ENCODE measurements at places on chromosomes 3 and 15. TPM values are rescaled to one million over a fixed set of nuclear protein-coding genes. Genes with fewer than 3 reads are reported as not detected.
A peak's percentile ranks its signal among the peaks of the same experiment; 100 is the strongest.

DNA sequence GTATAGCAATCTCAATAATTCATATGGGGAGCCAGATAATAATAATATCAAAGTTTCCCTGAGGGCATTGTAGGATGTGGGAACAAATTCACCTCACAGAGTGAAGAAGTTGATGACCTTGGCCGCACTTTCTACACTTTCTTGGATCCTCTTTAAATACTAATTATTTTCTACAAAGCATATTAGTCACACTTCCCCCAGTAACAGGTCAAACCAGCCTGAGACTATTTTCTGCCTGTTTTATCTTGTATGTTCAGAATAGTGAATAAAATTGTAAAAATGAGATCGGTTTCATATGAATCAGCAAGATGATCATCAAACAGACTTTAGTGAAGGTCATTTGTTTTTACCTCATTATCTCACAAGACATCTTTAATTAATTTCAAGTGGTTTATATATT, 2.3 kb upstream of the OR5K3 start:
- DNase-seq: no peak

DNA sequence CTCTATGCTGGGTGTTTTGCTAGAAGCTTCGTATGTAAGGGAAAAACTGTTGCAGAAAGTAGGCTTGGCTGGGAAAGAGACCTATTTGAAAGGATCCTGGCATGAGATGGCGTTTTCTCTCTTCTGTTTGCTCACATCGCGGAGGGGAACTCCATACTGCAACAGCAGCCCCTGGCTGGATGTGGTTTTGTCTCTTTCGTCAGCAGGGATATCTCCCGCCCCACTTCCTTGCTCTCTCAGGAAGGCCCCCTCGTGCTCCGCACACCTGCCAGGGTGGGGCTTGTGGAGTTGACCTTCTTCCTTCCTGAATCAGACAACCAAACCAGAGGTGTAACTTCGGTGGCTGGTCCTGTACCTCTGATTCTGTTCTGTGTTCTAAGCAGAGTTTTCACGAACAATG, 26.4 kb upstream of the MYZAP start:
- DNase-seq: no peak

DNA sequence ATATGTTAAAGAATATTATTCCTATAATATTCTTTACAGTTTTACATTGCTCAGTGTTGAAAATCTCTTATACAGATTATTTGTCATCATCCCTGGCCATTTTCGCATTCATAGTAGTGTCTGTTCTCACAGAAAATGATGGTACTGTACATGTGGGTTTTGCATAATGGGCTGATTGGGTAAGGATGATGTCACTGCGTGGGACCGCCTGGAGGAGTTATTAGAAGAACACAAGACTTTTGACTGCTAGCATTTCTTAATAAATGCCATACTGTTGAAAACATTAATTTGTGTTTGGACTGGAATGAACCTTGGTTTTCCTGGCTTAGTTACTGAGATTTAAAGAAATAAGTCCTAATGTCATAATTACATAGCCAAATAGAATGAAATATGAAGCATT, 20.3 kb downstream of the LRCH3 start:
- DNase-seq: peak; percentile 95

- no peak for DNase-seq
Observed at GRCh38 chr3:47571391-47572175, 7.1 kb downstream of the CSPG5 start.

SYNPR gene
- not detected for total RNA-seq

DNA sequence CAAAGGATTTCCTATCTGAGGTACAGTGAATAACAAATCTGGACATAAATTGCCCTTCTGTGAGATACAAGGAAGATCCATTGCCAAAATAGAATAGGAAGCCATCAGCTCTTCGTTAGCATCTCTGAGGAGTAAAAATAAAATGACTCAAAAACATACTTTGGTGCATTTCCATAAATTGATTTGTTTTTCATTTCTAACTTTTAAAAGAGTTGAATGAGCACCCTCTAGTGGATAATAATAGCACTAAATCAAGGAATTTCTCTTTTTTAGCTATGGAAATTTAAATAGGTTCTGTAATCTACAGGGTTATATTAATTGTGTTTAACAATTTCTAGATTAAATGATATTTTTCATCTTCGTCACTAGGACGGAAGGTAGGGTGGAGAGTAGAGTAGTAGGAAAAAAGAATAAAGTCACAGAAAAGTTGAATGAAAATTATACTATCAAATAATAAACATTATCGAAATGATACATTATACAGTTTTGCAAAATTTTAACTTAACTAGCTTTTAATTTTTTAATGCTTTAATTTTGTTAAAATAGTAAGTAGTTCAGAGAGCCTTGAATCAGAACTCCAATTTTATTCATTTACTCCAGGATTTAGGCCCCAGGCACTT, 6.4 kb downstream of the NSUN3 start:
- peak; percentile 39 for DNase-seq

GRCh38 chr3:194364652-194365434, 4.7 kb downstream of the LRRC15 start:
- DNase-seq: peak; percentile 40

GRCh38 chr15:52093539-52094510, 18.8 kb downstream of the BCL2L10 start:
- peak; percentile 97 for DNase-seq

DNA sequence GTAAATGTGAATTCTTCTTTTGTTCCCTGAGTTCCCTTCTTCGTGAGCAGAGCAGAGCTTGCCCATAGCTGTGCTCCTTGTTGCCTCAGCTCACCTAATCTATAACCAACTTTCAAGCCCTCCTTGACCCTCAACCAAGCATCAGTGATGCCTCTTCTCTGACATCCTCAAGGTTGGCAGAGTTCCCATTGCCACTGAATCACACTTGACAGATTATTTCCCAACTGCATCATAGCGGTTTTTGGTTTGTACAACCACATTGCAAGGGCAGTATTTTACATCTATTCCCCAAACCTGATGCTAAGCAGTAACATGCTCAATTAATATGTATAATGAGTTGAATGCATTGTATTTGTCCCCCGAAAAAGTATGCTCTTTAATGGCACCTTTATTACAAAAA, 133.0 kb upstream of the SNTN start:
- no peak for DNase-seq

- DNase-seq: no peak
Observed at GRCh38 chr3:7086417-7086816, 225.5 kb downstream of the GRM7 start.

- no peak for DNase-seq
Observed at GRCh38 chr3:21256932-21257331, 494.1 kb downstream of the ZNF385D start.

TM4SF18 gene
- total RNA-seq: not detected

STRC gene
- total RNA-seq: not detected

DNA sequence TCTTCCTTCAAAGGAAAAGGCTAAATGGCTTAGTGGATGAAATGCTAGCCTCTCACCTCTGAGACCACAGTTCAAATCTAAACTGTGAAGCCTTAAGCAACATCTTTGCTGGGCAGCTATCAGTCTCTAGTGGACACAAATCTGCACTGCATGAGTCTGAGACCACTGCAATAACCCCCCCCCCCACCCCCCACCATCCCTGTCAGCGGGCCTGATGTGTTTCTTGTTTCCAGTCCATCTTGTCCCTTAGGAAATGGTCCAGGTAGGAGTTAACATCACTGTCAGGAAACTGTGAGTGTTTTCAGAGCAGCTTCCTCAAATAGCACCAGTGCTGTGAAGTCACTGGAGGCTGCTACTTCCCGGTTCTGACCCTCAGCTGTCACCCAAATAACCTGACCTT, 140.6 kb upstream of the TMCO5A start:
- no peak for DNase-seq

SI gene
- not detected for total RNA-seq

GRCh38 chr3:43858294-43858701, 167.6 kb downstream of the ABHD5 start:
- DNase-seq: no peak

- DNase-seq: peak; percentile 43
Observed at GRCh38 chr3:155292133-155292532, 1.4 kb downstream of the STRIT1 start.

ZNF662 gene
- total RNA-seq: 3.9 TPM

- DNase-seq: no peak
Observed at GRCh38 chr3:172244011-172244410, 204.2 kb downstream of the GHSR start.

GRCh38 chr3:184143327-184143726, 8.2 kb downstream of the EIF2B5 start:
- no peak for DNase-seq

CHL1 gene
- not detected for total RNA-seq

NPRL2 gene
- 22.9 TPM for total RNA-seq

DNA sequence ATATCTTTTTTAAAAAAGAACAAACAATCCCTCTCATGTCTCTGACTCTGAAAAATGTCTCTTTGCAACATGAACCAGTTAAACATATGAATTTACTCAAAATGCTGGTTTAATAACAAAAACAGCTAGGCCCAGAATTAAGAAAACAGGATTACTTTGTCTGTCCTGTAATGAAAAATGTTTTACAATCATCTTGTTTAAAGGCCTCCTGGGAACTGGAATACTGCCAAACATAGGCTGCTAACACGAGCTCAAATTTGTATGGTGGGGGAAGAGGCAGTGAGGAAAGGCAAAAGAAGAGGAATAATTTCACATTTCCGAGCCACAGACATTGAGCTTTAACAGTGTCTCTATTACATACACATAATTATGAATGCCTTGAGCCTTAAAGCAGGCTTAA, 61.7 kb upstream of the PPIB start:
- DNase-seq: peak; percentile 88

- no peak for DNase-seq
Observed at GRCh38 chr3:15015456-15015855, 49.7 kb downstream of the MRPS25 start.

DNA sequence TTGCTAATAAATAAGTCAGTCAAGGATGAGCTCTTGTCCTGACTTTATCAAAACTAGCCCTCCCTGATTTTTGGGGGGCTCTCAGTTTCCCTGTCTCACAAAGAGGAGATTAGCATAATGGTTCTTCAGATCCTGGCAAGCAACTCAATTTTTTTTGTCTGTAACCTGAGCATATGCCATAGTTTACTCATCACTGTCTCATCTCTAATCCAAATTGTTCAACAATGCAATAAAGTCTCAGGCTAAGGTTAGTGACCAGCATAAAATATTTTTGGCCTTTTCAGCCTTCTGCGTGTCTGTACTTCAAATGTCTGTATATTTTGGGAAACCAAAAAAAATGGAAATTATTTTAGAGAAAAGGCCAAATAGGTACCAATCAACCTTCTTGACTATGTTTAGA, 465.6 kb upstream of the TPRG1 start:
- peak; percentile 18 for DNase-seq

UPK1B gene
- total RNA-seq: 0.32 TPM

GRCh38 chr15:31405200-31405920, 78.7 kb downstream of the KLF13 start:
- DNase-seq: peak; percentile 37

DNA sequence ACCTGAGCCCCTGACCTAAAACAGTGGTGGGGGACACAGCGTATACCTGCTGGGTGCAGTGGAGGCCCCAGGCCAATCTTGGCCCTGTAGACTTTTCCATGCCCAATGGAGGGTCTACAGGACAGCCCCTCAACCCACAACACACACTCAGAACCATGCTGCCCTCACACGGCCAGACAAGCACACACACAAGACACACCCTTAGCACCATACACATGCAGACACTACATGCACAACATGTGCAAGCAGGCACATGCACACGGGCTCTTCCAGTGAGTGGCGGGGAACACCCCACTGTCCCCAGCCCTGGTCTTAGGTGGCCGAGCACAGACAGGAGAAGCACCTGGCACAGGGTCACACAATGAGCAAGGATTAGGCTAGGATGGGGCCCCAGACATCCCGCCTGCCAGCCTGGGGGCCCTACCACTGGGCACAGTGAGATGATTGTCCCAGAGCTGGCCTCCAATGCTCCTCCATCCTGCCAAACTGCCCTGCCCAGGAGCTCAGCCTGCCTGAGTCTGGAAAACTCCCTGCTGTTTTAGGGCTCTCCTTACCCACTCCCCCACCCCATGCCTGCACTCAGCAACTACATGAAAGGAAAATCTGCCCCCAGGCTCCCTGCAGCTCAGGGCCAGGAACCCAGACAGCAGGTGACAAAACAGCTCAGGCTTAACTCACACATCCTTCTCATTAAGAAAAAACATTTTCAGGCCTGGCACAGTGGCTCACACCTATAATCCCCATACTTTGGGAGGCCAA, 15.8 kb downstream of the IQSEC1 start:
- no peak for DNase-seq

DNA sequence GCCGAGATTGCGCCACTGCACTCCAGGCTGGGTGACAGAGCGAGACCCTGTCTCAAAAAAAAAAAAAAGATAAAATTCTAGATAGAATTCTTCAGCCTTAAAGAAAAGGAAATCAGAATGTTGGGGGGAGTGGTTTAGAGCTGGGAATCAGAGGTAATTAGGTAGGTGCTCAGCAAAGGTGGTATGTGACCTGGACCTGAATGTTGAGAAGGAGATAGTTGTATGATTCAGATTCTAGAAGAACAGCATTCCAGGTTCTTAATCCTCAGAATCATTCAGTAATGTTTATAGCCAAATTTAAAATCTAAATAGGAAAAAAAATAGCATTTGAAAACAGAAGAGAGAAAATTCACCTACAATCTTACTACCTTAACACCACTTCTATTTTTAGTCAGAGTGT, 71.3 kb upstream of the UBE2E1 start:
- DNase-seq: no peak

GRCh38 chr3:162007722-162008121, 511.1 kb downstream of the OTOL1 start:
- DNase-seq: no peak

DNA sequence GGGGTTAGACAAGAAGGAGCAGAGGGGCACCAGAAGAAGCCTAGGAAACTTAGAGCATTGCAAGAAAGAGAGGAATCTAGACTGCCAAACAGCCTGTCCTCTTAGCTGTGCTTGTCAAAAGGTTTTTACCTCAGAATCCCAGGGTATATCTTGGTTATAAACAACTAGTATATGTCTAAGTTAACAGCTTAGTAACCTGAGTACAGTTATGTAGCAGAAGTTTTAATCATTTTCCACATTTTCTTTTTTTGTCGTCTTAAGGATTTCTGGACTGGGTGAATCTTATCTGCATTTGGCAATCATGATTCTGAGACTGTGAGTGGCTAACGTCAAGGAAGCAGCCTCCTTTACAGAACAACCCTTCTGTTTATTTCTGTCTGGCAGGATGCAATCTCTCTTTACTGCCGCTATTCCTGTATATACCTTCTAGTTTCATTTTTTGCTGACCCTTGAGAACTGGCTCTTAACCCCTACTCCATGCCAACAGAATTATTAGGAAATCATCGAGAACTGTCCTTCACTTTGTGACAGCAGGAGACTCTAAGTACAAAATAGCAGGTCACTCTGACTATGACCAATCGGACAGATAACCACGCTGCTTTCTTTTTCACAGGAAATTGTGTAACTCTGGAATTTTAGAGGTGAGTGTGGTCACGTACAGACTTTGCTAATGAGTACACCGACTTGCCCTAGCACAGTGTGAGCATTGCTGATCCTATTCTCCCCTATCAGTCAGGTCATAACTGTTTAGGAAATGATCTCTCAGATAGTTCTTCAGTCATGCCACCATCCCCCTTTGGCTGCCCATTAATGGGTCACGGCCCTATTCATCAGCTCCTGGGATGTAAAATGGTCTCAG, 3.3 kb upstream of the CP start:
- DNase-seq: peak; percentile 92

RFTN1 gene
- total RNA-seq: 74.7 TPM

All from fibroblast of villous mesenchyme (primary cell).